CD8-positive, alpha-beta memory T cell (primary cell): ENCODE measurements at places on chromosomes 1 and 21.

GRCh38 chr1:158461534-158461933, at the start of gene OR10K1:
OR10K1 (plus strand) TSS chr1:158461834; CDS start chr1:158465562, 3,728 bp downstream.
- DNase-seq = no peak
- H3K27ac ChIP-seq = no peak within 1 kb of the TSS
- H3K4me3 ChIP-seq = no peak within 1 kb of the TSS
- no peaks in the 10 kb centered on the region for H3K36me3 ChIP-seq
- H3K27me3 ChIP-seq = no peaks in the 10 kb centered on the region

- H3K4me3 ChIP-seq = no peak overlapping the region
- no peaks in the 10 kb centered on the region for H3K36me3 ChIP-seq
- DNase-seq = no peak
Observed at GRCh38 chr21:15249285-15249993, 184.6 kb upstream of the NRIP1 start.

DNA sequence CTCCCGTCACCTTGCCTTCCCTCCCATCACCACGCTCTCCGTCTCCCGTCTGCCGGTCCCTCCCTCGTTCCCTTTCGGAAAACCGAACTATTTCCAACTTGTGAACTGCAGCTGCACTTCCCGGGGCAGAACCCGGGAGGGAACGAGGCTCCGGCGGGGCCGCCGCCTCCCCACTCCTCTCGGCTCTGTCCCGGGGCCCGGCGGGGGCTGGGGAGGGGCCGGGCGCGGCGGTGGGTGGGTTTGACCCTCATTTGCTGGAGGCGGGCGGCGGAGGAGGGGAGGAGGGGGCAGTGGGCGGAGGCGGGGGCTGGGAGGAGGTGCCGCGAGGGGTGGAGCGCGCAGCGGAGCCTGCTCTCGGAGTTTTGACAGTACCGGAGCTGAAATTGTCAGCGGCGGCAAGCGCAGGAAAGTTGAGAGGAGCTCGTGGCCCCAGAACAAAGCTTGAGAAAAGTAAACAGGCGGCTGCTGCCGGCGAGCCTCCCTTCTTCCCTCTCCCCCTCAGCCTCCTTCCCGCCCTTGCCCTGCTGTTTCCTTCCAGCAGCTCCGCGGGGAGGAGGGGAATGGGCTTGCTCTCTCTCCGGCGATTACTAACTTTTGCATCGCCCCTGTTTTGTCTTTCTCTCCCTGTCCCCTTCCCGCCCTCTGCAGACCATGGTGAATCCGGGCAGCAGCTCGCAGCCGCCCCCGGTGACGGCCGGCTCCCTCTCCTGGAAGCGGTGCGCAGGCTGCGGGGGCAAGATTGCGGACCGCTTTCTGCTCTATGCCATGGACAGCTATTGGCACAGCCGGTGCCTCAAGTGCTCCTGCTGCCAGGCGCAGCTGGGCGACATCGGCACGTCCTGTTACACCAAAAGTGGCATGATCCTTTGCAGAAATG, 2.9 kb downstream of the LMO4 start:
- peaks cover 51% of the 10 kb centered on the region for H3K4me1 ChIP-seq
- peak overlapping the region; percentile 71 for H3K4me3 ChIP-seq
- H3K27ac ChIP-seq = peak overlapping the region; percentile 66
- peak; percentile 58 for DNase-seq

DNA sequence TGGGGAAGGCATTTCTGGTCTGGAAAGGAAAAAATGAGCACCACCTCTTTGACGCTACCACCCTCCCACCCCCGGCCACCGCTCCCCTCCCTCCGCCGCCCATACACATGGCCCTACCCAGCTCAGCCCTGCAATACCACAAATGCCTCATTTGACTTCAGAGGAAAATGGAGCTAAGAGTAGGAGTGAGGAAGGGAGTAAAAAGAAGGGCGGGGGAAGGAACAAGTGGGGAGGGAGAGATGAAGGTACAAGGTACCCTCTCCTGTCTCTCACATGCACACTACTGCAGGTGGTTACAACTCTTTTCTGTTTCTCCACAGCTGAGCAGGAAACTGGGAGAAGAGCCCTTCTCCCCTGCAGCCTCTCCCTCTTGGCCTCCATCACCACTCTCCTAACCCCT, 7.1 kb downstream of the SYT2 start:
- H3K27me3 ChIP-seq = peaks cover 17% of the 10 kb centered on the region
- no peaks in the 10 kb centered on the region for H3K36me3 ChIP-seq
- no peak for DNase-seq
- no peaks in the 10 kb centered on the region for H3K4me1 ChIP-seq

GRCh38 chr1:64857347-64857746, 109.0 kb downstream of the JAK1 start:
- no peaks in the 10 kb centered on the region for H3K27me3 ChIP-seq
- peaks cover 4% of the 10 kb centered on the region for H3K4me1 ChIP-seq
- DNase-seq = no peak
- H3K36me3 ChIP-seq = peaks cover 89% of the 10 kb centered on the region

- no peak overlapping the region for H3K4me3 ChIP-seq
- no peak for DNase-seq
- no peak overlapping the region for H3K27ac ChIP-seq
- H3K36me3 ChIP-seq = no peaks in the 10 kb centered on the region
- no peaks in the 10 kb centered on the region for H3K4me1 ChIP-seq
- H3K27me3 ChIP-seq = no peaks in the 10 kb centered on the region
Observed at GRCh38 chr21:38134084-38134873, 122.5 kb upstream of the KCNJ15 start.

DNA sequence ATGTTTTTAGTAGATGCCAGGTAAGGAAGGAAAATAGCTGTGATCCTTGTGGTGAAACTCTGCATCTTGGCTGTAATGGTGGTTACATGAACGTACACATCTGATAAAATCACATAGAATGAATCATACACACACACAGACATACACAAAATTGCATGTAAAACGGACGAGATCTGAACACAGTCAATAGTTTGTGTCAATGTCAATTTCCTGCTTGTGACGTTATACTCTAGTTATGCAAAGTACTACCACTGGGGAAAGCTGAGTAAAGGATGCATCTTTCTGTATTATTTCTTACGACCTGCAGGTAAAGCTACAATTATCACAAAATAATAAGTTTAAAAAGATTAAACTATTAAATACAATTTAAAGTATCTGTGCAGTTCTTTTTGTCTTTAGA, 493.7 kb upstream of the ZP4 start:
- no peak overlapping the region for H3K27ac ChIP-seq
- H3K4me3 ChIP-seq = no peak overlapping the region
- no peak for DNase-seq
- no peaks in the 10 kb centered on the region for H3K27me3 ChIP-seq
- no peaks in the 10 kb centered on the region for H3K36me3 ChIP-seq
- H3K4me1 ChIP-seq = no peaks in the 10 kb centered on the region

GRCh38 chr1:193574913-193575312, 388.5 kb upstream of the B3GALT2 start:
- H3K36me3 ChIP-seq = no peaks in the 10 kb centered on the region
- no peak for DNase-seq
- H3K27me3 ChIP-seq = no peaks in the 10 kb centered on the region
- H3K4me3 ChIP-seq = no peak overlapping the region
- no peaks in the 10 kb centered on the region for H3K4me1 ChIP-seq
- H3K27ac ChIP-seq = no peak overlapping the region

- H3K27ac ChIP-seq = no peak overlapping the region
- no peak overlapping the region for H3K4me3 ChIP-seq
- H3K27me3 ChIP-seq = no peaks in the 10 kb centered on the region
- H3K36me3 ChIP-seq = no peaks in the 10 kb centered on the region
- H3K4me1 ChIP-seq = no peaks in the 10 kb centered on the region
Observed at GRCh38 chr1:232249339-232249738, 380.6 kb downstream of the SIPA1L2 start.

GRCh38 chr1:230130172-230130944, 63.3 kb downstream of the GALNT2 start:
- no peak overlapping the region for H3K27ac ChIP-seq
- no peak overlapping the region for H3K4me3 ChIP-seq
- no peak for DNase-seq
- H3K4me1 ChIP-seq = peaks cover 20% of the 10 kb centered on the region

DNA sequence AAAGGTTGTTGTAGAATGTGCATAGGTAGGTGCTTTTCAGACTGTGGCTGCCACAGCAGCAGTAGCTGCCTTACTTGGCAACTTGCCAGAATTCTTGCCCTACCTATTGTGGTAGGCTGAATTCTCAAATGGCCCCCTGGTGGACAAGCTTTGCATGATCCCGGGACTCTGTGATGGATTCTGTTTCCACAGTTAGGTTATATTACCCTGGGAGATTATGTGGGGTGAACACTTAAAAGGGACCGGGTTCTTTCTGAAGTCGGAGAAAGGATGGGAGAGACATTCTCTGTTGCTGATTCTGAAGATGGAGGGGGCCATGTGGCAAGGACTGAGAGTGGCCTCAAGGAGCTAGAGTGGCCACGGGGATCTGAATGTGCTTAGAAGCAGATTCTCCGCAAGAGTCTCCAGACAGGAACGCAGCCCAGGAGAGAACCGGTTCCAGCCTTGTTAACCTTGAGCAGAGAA, 32.1 kb upstream of the KCNE1 start:
- no peaks in the 10 kb centered on the region for H3K27me3 ChIP-seq
- H3K36me3 ChIP-seq = no peaks in the 10 kb centered on the region
- H3K4me3 ChIP-seq = no peak overlapping the region
- H3K4me1 ChIP-seq = no peaks in the 10 kb centered on the region
- DNase-seq = peak; percentile 20

DNA sequence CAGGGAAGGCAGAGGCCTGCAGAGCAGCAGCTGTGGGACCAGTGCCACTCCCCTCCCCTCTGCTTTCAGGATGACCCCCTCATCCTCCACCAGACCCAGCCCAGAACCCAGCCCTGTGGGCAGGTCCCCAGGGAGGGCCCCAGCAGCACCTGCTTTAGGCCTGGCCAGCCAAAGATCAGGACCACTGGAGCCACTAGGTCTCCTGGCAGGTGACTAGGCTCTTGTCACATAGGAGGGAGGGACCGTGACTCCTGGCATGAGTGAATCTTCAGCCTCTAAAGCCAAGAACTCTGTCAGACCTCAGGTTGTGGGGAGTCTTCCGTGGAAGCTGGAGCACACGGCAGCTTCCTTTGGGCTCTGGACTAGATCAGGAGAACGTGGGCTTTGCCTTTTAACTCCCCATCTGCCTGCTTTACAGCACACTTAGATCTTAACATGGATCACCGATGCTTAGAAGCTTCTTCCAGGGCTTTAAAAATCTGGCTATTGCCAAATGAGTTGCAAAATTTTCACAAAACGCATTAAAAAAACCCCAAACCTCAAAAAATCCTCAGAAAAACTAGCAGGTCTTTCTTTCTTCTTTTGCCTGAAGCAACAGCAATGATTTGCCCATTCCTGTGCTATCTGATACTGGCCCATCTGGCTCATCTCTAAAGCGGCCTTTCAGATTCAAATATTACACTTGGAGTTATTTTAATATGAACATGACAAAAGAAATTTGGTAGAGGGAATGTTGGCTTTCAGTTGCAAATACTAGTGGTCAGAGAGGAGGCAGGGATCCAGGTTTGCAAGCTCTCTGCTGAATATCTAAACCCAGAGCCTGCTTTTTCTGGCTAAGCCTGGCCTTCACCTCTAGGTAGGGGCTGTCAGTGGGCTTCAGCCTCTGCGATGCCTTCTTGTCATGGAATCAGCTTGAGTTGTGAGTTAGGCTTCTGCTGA, 235.2 kb downstream of the SDCCAG8 start:
- no peaks in the 10 kb centered on the region for H3K27me3 ChIP-seq
- H3K36me3 ChIP-seq = no peaks in the 10 kb centered on the region
- H3K4me3 ChIP-seq = no peak overlapping the region
- no peak for DNase-seq
- no peaks in the 10 kb centered on the region for H3K4me1 ChIP-seq

DNA sequence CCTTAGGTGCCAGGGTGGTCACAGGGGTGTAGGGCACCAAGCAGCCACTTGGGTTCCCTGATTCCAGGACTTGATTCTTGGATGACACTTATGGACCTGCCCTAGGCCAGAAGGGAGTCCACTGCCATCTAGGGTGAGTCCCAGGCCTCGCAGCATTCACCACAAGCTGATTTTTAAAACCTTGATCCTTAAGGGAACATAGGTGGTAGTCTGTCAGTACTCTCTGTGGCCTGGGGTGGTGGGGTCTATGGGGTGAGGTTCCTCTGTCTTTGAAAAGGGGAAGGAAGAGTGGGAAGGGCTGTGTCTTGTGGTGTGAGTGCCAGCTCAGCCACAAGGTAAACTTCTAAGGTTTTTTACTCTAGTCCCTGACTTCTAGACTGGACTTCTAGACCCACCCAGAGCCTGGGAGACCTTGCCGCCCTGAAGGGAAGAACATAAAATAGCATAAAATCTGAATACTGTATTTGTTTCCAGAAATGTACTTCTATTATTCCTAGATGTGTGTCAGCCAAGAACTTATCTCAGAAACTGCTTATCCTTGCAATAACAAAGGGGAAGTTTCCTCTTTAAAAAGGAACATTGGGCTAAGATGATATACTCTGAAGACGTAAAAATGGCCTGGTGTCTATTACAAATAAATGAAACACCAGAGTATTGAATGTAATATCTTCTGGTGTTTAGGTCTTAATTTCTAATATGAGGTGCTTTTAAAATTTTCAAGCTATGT, 757.3 kb downstream of the LTN1 start:
- H3K27me3 ChIP-seq = no peaks in the 10 kb centered on the region
- H3K4me1 ChIP-seq = no peaks in the 10 kb centered on the region
- H3K4me3 ChIP-seq = no peak overlapping the region

DNA sequence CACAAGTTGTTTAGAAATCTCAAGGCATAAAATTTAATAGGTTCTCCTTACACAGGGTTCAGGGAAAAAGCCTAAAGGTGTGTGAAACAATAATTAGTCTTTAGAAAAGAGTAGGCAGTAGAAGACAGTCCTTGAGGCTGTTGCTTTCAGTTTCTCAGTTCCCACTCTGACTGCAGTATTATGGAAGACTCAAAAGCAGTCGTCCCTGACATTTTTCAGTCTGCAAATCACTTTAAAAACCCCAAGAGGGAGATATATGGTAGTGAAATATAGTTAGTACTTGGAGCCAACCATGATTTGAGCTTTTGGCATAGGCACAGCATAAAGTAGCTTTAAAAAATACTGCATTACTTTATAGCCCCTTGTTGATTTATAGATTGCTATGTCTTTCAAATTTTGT, 299.7 kb downstream of the OLFM3 start:
- H3K27me3 ChIP-seq = no peaks in the 10 kb centered on the region
- no peaks in the 10 kb centered on the region for H3K4me1 ChIP-seq

DNA sequence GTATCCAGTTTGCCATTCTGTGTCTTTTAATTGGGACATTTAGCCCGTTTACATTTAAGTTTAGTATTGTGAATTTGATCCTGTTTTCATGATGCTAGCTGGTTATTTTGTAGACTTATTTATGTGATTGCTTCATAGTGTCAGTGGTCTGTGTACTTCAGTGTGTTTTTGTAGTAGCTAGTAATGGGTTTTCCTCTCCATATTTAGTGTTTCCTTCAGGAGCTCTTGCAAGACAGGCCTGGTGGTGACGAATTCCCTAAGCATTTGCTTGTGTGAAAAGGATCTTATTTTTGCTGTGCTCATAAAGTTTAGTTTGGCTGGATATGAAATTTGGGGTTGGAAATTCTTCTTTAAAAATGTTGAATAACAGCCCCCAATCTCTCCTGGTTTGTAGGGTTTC, 69.2 kb upstream of the PDC start:
- H3K4me3 ChIP-seq = no peak overlapping the region
- no peak overlapping the region for H3K27ac ChIP-seq
- no peaks in the 10 kb centered on the region for H3K36me3 ChIP-seq
- no peaks in the 10 kb centered on the region for H3K27me3 ChIP-seq
- H3K4me1 ChIP-seq = no peaks in the 10 kb centered on the region
